ENCODE measurements at places on chromosomes 12 and 14. TPM values are rescaled to one million over a fixed set of nuclear protein-coding genes. Genes with fewer than 3 reads are reported as not detected.

Gene SPRYD4
- total RNA-seq, result 0.98 TPM

Gene VDR
- total RNA-seq, result 10.4 TPM

Gene LIMA1
- total RNA-seq, result 77.5 TPM

Gene IFI27
- 6.8 TPM for total RNA-seq

Gene NRXN3
- total RNA-seq, result 0.34 TPM

Gene METTL1
- 10.1 TPM for total RNA-seq

Gene MMP14
- total RNA-seq, result 410 TPM

Gene GLTP
- total RNA-seq, result 44.0 TPM
